ENCODE measurements at places on chromosomes 1 and 21.
A peak's percentile ranks its signal among the peaks of the same experiment; 100 is the strongest.

GRCh38 chr1:160726498-160727315, 12.3 kb upstream of the SLAMF7 start:
- DNase-seq = peak; percentile 85

- DNase-seq = no peak
These were observed 32.7 kb upstream of the GRHL3 start for GRCh38 chr1:24286246-24287010.

- DNase-seq = no peak
These were observed 391.0 kb downstream of the LMO4 start for GRCh38 chr1:87719658-87720057.

GRCh38 chr1:212858461-212859265, 588 bp downstream of the FLVCR1 start:
- no peak for DNase-seq

DNA sequence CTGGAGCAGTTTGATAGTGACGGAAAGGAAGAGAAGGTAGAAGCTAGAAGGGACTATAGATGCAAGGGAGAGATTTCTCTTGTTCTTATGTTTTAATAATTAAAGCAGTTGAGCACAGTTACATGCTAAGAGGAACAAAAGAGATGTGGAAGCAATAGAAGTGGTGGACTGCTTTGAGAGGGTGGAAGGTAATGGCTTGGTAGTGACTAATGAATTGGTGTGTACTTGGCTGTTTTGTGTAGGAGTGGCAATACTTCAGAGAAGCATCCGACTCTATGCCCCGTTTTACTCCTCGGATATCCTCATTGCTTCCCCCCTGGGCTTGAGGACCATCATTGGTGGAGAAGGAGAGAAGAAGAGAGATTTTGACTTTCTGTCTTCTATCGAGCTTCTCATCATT, 12.8 kb downstream of the UTP25 start:
- no peak for DNase-seq

GRCh38 chr1:178093494-178093950, 382 bp upstream of the RASAL2 start:
- DNase-seq = peak; percentile 97

- DNase-seq = no peak
These were observed 5.3 kb upstream of the P3R3URF start for GRCh38 chr1:46181343-46182260.

GRCh38 chr1:20723159-20723536, 5.3 kb upstream of the KIF17 start:
- no peak for DNase-seq

GRCh38 chr1:206925106-206925736, 3.5 kb upstream of the FCMR start:
- no peak for DNase-seq

DNA sequence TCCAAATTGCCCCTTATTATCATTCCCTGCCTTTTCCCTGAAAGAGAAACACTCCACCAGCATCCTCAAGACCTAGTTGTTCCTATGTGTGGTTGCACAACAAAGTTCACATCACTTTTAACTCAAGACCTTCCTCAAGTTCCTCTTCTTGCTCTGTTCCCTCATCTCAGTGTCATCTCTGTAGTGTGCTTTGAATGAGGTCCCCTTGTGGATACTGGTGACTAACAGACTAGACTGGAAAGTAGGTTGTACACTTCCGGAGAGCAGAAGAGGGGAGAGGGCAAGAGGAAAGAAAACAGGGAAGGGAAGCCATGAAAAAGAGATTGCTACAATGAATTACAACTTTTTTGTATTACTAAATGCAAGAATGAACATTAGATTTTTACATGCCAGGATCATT, 853.8 kb downstream of the USP25 start:
- peak; percentile 36 for DNase-seq

GRCh38 chr1:109786531-109787021, 22.9 kb upstream of the EPS8L3 start:
- no peak for DNase-seq

- DNase-seq = no peak
These were observed 8.9 kb upstream of the RGS1 start for GRCh38 chr1:192566657-192567056.

GRCh38 chr1:192860478-192861185, 51.8 kb downstream of the RGS2 start:
- no peak for DNase-seq

DNA sequence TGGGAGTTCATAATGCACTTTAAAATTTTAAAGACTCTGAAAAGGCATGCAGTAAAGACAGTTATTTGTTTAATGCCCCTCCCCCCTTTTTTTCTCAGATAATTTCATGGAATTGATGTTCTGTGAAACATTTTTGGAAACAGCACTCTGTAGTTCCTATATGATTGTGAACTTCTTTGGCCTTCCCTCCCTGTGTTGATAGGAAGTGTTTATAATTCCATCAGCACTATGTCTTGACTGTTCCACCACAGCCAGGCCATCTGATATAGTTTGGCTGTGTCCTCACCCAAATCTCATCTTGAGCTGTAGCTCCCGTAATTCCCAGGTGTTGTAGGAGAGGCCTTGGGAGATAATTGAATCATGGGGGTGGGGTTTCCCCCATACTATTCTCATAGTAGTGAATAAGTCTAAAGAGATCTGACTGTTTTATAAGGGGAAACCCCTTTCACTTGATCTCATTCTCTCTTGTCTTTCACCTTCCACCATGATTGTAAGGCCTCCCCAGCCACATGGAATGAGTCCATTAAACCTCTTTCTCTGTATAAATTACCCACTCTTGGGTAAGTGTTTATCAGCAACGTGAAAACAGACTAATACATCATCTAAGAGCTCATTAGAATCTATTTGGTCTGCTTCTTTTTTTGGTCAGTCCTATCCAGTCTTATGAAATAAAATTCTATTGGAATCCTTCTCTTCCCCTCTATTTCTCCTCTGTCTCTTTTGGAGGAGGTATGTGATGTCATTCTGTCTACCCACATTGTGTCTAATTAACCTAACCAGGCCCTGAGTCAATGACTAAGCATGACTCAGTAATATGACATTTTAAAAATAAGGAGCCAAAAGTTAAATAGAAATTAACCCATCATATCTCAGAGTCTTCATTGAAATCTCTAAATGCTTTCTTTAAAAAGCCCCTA, 8.9 kb downstream of the CCDC185 start:
- DNase-seq = no peak

GRCh38 chr1:83799594-83799993, 199.3 kb downstream of the TTLL7 start:
- DNase-seq = no peak

- no peak for DNase-seq
These were observed 34.9 kb downstream of the RSPH1 start for GRCh38 chr21:42461185-42461520.

GRCh38 chr1:244598611-244599010, 54.3 kb upstream of the DESI2 start:
- no peak for DNase-seq

GRCh38 chr1:90434460-90434859, 282.6 kb downstream of the BARHL2 start:
- peak; percentile 35 for DNase-seq

- peak; percentile 78 for DNase-seq
These were observed 825 bp downstream of the TMEM39B start for GRCh38 chr1:32073299-32074229.

GRCh38 chr1:14067711-14068110, 367.7 kb downstream of the PRDM2 start:
- no peak for DNase-seq

- DNase-seq = no peak
These were observed 31.3 kb upstream of the TRABD2B start for GRCh38 chr1:48028218-48029069.

DNA sequence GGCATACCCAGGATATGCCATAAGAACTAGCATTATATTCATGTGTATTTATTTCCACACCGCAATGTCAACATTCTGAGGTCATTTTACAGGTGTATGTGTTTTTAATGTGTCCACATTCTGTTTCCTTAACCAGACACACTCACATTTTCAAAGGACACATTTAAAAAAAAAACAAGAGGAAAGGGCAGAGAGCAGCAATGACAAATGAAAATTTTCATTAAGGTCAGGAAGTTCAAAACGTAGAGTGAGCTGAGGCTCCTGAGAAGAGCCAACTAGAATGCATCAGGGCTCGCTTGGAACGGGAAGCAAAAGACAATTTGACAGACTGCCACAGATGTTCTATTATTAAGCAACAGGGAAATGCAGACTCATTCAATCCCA, 4.8 kb upstream of the GNPAT start:
- no peak for DNase-seq

- peak; percentile 72 for DNase-seq
These were observed 4.0 kb upstream of the IFI16 start for GRCh38 chr1:159005676-159006075.

DNA sequence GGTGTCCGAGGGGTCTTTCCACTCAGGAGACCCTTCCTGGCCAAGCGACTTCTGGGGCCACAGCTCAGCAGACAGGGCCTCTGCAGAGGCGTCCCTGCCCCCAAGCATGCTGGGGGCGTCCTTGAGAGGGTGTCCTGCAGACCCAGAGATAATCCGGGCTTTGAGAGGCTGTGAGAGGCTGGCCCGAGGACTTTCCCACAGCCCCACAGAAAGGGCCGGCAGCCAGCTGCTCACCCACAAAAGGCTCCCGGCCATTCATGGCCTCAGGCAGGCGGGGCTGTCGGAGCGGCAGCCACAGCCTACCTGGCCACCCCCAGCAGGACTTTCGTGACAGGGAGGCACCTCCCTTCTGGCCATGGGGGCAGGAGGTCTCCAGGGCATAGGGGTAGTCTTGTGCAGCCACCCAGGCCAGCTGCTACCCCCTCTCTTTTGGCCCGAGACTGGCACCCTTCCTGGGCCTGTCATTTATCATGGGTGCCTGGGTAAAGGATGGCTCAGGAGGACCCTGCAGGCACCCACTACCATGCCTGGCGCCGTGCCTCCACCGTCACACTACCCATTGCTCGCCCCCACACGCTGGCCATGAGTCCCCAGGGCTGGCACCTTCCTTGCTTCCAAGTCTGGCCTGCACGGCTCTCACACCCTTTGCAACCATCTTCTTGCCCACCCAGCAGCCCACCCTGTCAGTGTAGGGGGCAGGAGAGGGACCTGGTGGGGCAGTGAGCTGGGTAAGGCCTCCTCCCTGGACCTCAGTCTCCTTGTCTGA, 11.1 kb upstream of the TNFRSF14 start:
- DNase-seq = no peak

DNA sequence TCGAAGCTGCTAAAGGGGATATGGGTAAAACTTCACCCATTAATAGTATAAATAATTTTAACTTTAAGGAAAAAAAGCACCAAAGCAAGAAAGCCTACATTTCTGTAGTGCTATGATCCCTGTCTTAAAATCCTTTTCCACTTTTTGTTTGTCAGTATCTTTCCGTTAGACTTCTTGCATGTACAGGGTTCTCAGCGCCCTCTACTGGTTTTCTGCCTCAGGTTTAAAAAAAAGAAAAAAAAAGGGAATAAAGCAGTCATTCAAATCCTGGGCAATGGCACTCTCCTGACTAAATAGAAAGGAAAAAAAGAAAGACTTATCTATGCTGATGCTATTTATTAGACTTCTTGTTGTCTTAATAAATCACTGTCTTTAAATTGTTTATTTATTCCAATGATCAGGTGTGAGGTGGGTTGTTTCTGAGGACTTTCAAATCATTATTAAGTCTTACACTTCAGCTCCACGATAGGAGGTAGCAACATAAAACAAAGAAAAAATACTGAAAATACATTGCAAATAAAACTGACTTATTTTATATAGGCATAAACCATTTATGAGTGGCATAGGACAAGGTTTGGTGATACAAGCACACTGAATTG, 475.4 kb upstream of the NR5A2 start:
- peak; percentile 80 for DNase-seq

DNA sequence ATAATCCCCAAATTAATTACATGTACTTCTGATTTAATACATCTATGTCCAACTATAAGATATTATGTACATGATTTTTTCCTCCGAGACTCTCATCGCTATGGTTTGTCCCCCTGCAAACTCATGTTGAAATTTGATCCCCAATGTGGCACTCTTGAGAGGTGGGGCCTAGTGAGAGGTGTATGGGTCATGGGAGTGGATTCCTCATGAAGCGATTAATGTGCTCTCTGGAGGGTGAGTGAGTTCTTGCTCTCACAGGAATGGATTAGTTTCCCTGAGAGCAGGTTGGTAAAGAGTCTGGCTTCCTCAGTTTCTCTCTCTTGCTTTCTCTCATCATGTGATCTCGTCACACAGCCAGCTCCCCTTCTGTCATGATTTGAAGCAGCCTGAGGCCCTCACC, 16.1 kb downstream of the HSF2BP start:
- DNase-seq = no peak

DNA sequence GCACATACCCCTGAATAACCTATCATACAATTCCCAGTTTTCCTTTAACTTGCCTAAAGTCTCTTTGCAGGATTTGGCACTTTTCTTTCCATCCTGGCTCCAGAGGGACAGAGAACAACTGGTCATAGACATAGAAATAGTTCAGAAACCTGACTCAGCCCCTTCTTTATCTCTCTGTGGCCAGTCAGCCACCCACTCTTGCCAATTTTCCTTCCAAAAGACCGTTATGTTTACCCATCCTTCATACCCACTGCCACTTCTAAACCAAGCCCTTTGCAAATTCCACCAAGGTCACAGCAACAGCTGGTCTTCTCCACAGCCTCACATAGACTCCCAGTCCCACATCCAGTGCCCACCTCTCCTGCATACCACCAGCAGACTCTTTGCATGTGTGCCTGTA, 127.2 kb upstream of the FGGY start:
- no peak for DNase-seq

GRCh38 chr1:10431070-10431730, 967 bp downstream of the CENPS start:
- peak; percentile 38 for DNase-seq

DNA sequence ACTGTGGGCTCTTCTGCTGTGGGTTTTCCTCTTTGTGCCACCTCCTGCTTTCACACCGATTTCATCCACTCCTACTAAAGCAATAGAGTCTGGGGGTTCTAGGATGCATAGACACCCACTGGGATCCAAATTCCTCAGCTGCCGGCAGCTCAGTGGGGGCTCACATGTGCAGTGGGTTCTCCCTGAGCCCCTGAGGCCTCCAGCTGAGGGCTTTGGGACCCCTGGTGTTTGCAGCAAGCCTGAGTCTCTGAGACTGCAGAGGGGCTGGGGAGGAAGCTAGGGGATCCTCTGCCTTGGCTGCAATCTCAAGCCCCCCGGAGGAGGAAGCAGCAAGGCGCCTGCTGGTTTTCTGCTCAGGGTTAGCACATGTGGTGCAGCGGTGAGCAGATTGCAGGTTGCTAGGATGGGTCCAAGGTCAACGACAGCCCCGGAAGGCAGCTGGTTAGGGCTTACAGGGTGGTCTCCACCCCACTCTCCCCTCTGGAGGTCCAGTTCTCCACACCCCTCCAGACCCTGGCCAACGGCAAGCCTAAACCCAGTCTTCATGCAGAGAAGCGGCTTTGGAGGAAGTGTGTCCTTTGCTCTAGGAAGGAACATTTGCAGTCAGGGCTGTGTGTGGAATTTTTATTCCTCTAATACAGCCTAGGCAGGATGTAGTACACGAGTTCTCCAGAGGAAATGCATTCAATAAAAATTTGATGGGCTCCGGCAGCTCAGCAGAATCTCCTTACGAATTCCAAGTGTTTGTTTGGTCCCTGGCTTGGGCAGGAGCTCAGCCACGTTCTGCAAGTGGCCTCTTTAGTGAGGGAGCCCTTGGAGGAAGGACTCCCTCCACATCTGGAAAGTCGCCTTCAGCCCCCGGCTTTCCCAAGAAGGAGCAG, 269.1 kb upstream of the VAMP3 start:
- no peak for DNase-seq
